Neural progenitor cell (in vitro differentiated cells): ENCODE measurements at places on chromosomes 4 and X. TPM values are rescaled to one million over a fixed set of nuclear protein-coding genes. Genes with fewer than 3 reads are reported as not detected.

- DNase-seq, result no peak
Measured at GRCh38 chr4:38109370-38109769, 149.2 kb downstream of the PTTG2 start.

GRCh38 chrX:3514996-3515395 lies 168.5 kb upstream of the MXRA5 start:
- no peak for DNase-seq

GRCh38 chr4:87939978-87940690 lies 35.4 kb upstream of the SPP1 start:
- DNase-seq, result no peak

The MAB21L2 gene
- total RNA-seq, result 38.3 and 42.1 TPM in 2 replicates

The RAB40AL gene
- total RNA-seq, result 0.31 TPM in 1 of 2 replicates, not detected in the other

DNA sequence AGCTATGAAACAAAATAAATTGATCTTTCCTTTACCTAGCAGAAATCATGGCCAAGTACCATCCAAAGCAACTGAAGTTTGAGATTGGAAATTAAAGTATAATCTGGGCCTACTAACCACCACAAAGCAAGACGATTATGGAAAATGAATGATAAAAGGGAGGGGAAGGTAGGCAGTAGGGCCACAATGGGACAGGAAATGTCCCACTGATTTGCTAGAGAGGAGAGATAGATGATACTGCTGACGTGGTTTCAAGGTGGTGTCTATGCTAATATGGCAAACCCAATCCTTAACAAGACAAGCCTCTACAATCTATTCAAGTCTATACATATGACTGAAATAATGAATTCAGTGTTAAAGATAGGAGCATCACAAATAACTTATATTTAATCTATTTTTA lies 6.1 kb downstream of the TMPRSS11F start:
- no peak for DNase-seq

DNA sequence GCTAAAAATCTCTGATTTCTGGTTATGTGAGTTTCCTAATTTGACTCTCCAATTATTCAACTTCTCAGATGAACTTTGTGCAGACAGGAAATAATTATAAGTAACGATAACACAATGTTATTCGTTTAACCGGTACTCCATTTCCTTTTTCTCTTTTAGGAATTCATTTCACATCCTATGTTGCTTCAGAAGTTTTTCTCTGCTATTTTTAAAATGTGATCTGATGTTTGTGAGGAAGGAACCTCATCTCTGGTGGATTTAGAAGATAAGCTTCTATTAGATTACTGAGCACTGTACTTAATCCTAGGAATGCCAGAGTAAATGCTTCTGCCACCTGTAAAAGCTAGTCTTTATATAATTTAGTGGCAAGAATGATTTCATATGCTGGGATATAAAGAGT lies 116.0 kb upstream of the ETNPPL start:
- DNase-seq, result no peak

DNA sequence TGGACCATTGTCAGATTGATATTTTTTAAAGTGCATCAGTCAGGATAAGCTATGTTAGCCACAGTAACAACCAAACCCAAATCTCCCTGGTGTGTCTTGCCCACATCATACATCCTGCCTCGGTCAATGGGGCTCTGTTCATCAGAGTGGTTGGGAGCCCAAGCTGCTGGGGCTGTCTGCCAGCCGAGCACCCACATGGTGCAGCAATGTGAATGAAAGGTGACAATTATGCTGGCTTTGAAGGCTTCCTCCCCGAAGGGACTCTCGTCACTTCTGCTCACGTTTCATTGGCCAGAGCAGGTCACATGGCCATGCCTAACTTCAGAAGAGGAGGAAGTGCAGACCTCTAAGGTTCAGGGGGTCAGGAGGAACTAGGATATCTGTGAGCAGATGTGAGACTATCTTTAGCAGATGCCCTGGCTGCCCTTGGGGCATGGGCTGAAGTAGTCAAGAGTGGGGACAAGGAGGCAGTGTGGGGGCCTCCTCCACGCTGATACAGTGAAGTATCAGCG lies 1.3 kb upstream of the JAKMIP1 start:
- no peak for DNase-seq

The ETDB gene
- not detected in 2 replicates for total RNA-seq

The CLTRN gene
- total RNA-seq, result 2.0 and 3.5 TPM in 2 replicates
